ENCODE measurements at places on chromosomes 12 and 14. TPM values are rescaled to one million over a fixed set of nuclear protein-coding genes. Genes with fewer than 3 reads are reported as not detected.

GRCh38 chr14:63964113-63964512, 111.3 kb downstream of the SYNE2 start:
- peaks cover 15% of the 10 kb centered on the region for H3K36me3 ChIP-seq
- no peak overlapping the region for H3K27ac ChIP-seq
- no peaks in the 10 kb centered on the region for H3K4me1 ChIP-seq

DNA sequence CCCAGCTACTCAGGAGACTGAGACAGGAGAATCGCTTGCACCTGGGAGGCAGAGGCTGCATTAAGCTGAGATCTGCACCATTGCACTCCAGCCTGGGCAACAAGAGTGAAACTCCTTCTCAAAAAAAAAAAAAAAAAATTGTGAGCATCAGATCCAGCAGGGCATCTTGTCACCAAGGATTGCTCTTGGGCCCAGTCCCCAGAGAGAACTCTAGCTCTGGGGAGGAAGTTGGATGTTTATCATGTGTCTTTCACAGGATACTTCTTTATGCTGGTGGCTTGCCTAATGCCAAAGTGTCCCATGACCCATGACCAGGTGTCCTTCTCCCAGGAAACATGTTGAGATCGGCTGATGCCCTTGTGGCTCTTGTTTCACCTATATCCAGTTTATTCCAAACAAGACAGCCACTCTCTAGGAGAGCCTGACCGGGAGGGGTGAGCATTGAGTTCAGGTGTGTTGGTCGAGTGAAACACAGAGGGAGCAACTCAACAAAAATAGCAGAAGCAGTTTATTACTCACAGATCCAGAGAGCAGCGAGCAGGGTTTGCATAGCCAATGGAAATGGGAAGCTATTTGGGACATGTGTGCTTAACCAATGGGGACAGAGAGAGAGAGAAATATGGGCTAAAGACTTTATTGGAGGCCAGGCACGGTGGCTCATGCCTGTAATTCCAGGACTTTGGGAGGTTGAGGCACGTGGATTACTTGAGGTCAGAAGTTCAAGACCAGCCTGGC, 6.6 kb upstream of the TCHP start:
- no peaks in the 10 kb centered on the region for H3K4me1 ChIP-seq
- H3K27me3 ChIP-seq, result peaks cover 15% of the 10 kb centered on the region
- H3K4me3 ChIP-seq, result no peak overlapping the region
- H3K36me3 ChIP-seq, result no peaks in the 10 kb centered on the region

DNA sequence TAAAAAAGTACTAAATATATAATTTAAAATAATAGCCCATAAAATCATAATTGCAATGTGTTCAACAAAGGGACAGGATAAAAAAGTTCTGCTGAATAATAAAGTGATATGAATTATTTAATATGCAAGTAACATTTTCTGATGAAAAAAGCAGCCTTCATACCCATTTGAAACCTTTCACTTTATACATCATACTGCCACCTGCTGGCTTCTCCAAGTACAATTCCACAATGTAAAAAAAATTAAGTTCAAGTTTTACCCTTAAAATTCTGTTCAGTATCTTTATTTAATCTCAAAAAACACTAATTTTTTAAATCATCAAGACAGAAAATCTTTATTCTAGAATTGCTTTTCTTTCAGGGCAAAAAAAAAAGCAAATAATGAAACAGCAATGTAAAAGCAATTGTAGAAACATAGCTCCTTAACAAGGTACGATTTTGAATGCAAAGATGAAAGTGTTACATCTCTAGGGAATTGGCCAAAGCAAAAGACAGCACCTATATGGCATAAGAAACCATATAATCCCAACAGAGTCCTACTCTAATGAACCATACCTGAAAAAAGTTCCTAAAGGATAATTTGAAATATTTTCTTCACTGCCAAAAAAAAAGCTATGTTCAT, 15.0 kb downstream of the MDM1 start:
- H3K36me3 ChIP-seq, result no peaks in the 10 kb centered on the region
- no peaks in the 10 kb centered on the region for H3K27me3 ChIP-seq
- peak; percentile 35 for DNase-seq
- H3K4me3 ChIP-seq, result no peak overlapping the region

- H3K4me3 ChIP-seq, result no peak overlapping the region
- H3K27me3 ChIP-seq, result peaks cover 48% of the 10 kb centered on the region
- DNase-seq, result no peak
- H3K4me1 ChIP-seq, result no peaks in the 10 kb centered on the region
- no peaks in the 10 kb centered on the region for H3K36me3 ChIP-seq
- no peak overlapping the region for H3K27ac ChIP-seq
These were observed 164.4 kb upstream of the GSC start for GRCh38 chr14:94934276-94934810.

DNA sequence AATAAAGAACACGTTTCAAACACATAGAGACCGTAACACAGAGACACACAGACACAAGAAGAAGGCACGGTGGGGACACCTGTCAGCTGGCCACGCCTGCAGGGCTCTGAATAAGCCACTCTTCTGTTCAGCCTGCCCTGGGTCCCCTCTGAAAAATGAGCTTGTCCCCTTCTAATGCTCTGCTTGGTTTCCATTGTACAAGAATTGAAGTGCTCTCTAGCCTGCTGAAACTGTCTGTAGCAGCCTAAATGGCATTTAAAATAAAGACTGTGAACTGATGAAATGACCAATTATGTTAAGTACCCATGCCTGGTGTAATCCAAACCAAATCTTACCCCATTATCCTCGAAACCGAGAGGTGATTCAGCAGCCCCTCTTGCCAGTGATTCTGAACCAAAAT, 139.8 kb downstream of the FOXN3 start:
- no peak for DNase-seq
- no peaks in the 10 kb centered on the region for H3K36me3 ChIP-seq
- H3K27me3 ChIP-seq, result no peaks in the 10 kb centered on the region
- H3K4me3 ChIP-seq, result no peak overlapping the region
- H3K4me1 ChIP-seq, result no peaks in the 10 kb centered on the region

DNA sequence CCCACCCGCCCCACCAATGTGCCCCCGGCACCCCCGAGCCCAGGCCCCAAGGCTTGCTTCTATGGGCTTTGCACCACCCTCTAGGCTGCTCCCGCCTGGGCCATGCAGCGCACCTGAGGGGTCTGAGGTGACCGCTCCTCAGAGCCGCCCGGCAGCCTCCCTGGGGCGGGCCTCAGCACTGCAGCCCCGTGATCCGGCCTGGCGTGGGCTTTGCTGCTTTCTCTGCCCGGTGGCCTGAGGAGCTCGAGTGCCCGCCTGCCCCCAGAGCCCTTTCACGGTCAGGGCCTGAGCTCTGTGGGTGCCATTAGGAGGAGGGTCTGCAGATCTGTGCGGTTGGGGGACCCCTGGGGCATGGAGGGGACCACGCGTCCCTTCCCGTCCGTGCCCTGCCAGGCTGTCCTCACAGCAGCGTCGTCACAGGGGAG, 6.2 kb downstream of the MTA1 start:
- no peaks in the 10 kb centered on the region for H3K27me3 ChIP-seq
- no peak overlapping the region for H3K27ac ChIP-seq
- H3K4me3 ChIP-seq, result no peak overlapping the region
- peaks cover 27% of the 10 kb centered on the region for H3K4me1 ChIP-seq
- H3K36me3 ChIP-seq, result peaks cover 59% of the 10 kb centered on the region

GRCh38 chr14:54893151-54893760, 9.4 kb downstream of the GCH1 start:
- H3K4me1 ChIP-seq, result no peaks in the 10 kb centered on the region
- DNase-seq, result peak; percentile 49
- H3K27ac ChIP-seq, result no peak overlapping the region
- H3K4me3 ChIP-seq, result no peak overlapping the region
- H3K36me3 ChIP-seq, result no peaks in the 10 kb centered on the region

DNA sequence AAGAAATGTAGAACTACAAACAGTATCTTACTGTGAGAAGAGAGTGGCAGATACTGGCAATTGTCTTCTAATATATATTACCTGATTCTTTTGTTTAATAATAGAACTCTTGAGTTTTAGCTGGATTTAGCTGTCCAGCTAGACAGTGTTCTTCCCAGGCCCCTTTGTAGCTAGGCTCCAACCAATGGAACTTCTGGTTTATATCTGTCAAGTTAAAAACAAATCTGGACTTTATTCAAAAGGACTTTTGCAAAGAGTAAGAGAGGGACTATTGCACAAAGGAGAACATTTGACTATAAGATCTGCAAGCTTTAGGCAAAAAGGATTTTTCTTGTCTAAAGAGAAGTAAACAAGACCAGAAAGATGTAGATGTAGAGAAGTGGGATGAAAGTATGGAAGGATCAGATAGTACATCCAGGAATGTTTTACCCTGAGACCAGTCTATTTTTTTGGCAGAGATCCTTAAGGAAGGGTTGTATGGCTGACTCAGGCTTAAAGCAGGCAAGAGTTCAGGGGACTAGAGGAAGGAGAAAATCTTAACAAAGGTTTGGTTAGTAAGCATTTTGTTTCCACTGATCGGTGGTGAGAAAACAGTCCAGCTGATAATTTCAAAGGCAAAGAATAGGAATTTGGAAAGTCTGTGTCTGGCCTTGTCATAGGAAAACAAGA, 111.1 kb upstream of the PLEKHA5 start:
- DNase-seq, result peak; percentile 12
- no peak overlapping the region for H3K4me3 ChIP-seq
- H3K27me3 ChIP-seq, result no peaks in the 10 kb centered on the region
- peaks cover 41% of the 10 kb centered on the region for H3K4me1 ChIP-seq
- peak overlapping the region; percentile 74 for H3K27ac ChIP-seq
- no peaks in the 10 kb centered on the region for H3K36me3 ChIP-seq

DNA sequence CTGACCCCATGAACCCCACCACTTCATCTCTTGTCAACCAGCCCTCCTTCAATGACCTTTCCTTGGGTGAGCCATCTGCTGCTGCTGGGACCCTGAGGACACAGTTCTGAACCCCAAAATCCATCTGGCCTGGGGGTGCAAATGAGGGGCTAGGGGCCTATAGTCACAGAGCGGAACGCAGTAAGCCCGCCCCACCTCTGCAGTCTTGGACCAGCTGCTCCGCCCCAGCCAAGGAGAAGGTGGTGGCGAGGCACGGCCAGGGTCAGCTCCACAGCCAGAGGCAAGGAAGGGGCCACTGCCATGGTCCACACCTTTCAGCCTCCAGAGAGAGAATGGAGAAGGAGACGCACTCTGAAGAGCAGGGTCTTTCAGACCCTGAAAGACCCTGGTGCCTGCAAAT, 5.1 kb downstream of the TMEM179 start:
- DNase-seq, result no peak
- H3K36me3 ChIP-seq, result no peaks in the 10 kb centered on the region
- H3K4me1 ChIP-seq, result no peaks in the 10 kb centered on the region
- H3K27me3 ChIP-seq, result peaks cover 100% of the 10 kb centered on the region

DNA sequence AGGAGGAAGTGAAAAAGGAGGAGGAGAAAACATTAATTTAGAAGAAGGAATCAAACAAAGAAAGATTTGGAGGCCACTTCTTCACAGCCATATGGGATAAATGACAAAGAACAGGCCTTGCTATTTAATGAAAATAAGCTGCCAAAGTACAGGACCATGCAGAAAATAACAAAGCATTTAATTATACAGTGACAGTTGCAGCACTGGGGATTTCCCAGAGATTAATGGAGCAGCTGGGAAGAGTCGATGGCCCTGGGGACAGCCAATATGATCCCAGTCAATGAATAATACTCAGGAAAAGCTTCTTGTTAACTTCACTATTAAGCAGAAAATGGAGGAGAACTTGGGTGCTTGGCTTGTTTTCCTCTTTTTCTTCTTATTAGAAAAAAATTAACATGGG, 34.6 kb downstream of the RERG start:
- no peaks in the 10 kb centered on the region for H3K27me3 ChIP-seq
- peaks cover 13% of the 10 kb centered on the region for H3K4me1 ChIP-seq
- no peak overlapping the region for H3K27ac ChIP-seq
- H3K4me3 ChIP-seq, result no peak overlapping the region
- H3K36me3 ChIP-seq, result no peaks in the 10 kb centered on the region

GRCh38 chr14:87312894-87313205, 680.1 kb downstream of the GALC start:
- no peak for DNase-seq
- no peaks in the 10 kb centered on the region for H3K27me3 ChIP-seq
- H3K36me3 ChIP-seq, result no peaks in the 10 kb centered on the region
- no peak overlapping the region for H3K4me3 ChIP-seq

DNA sequence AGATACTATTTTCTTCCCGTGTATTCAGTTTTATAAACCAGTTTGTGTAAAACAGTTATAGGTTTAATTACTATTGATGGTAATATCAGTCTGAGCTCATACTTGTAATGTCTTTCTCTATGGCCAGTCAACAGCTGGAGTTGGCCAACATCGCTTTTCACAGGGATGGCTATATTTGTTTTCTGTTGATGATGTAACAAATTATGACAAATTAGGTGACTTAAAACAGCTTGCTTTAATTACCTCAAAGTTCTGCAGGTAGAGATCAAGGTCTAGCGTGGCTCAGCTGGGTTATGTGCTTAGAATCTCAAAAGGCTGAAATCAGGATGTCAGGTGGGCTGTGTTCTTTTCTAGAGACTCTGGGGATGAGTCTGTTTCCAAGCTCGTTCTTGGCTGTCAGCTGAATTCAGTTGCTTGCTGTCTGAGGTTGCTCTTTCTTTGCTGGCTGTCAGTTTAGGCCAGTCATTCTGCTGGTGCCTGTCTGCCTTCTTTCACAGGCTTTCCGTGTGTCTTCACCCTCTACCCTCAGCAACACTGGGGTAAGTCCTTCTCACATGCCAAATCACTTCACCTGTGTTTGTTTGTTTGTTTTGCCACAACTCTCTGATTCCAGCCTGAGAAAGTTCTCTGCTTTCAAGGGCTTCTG, 370.2 kb upstream of the E2F7 start:
- H3K27me3 ChIP-seq, result no peaks in the 10 kb centered on the region
- no peaks in the 10 kb centered on the region for H3K36me3 ChIP-seq
- no peak for DNase-seq
- H3K27ac ChIP-seq, result no peak overlapping the region
- H3K4me3 ChIP-seq, result no peak overlapping the region

GRCh38 chr12:42386308-42386707, 60.3 kb downstream of the PPHLN1 start:
- no peaks in the 10 kb centered on the region for H3K27me3 ChIP-seq
- no peak overlapping the region for H3K4me3 ChIP-seq
- peaks cover 6% of the 10 kb centered on the region for H3K4me1 ChIP-seq
- DNase-seq, result no peak
- H3K36me3 ChIP-seq, result peaks cover 4% of the 10 kb centered on the region

GRCh38 chr12:96155181-96155580, 39.0 kb upstream of the ELK3 start:
- H3K36me3 ChIP-seq, result no peaks in the 10 kb centered on the region
- no peak overlapping the region for H3K4me3 ChIP-seq
- no peaks in the 10 kb centered on the region for H3K4me1 ChIP-seq
- no peaks in the 10 kb centered on the region for H3K27me3 ChIP-seq
- H3K27ac ChIP-seq, result no peak overlapping the region
- DNase-seq, result no peak

- H3K36me3 ChIP-seq, result no peaks in the 10 kb centered on the region
- DNase-seq, result no peak
- H3K4me1 ChIP-seq, result no peaks in the 10 kb centered on the region
- no peak overlapping the region for H3K27ac ChIP-seq
These were observed 104.8 kb downstream of the RIMBP2 start for GRCh38 chr12:130611026-130611905.

GRCh38 chr12:80567401-80567800, 123.4 kb downstream of the PTPRQ start:
- H3K4me3 ChIP-seq, result no peak overlapping the region
- no peak overlapping the region for H3K27ac ChIP-seq
- H3K36me3 ChIP-seq, result no peaks in the 10 kb centered on the region
- no peak for DNase-seq

GRCh38 chr12:26705851-26706250, 127.1 kb downstream of the ITPR2 start:
- no peaks in the 10 kb centered on the region for H3K4me1 ChIP-seq
- H3K27me3 ChIP-seq, result no peaks in the 10 kb centered on the region
- H3K27ac ChIP-seq, result no peak overlapping the region
- no peaks in the 10 kb centered on the region for H3K36me3 ChIP-seq

Gene AHNAK2
- total RNA-seq, result 42.0 TPM

Gene SAMD15
- total RNA-seq, result 1.1 TPM

Gene CCDC175
- total RNA-seq, result not detected

Gene HOXC11
- total RNA-seq, result not detected

Gene PLEKHA5
- 57.9 TPM for total RNA-seq

Gene ENDOU
- 0.42 TPM for total RNA-seq

Gene WNT5B
- 0.24 TPM for total RNA-seq

Gene FGF6
- not detected for total RNA-seq

Gene RD3L
- not detected for total RNA-seq

Gene CDK17
- total RNA-seq, result 28.8 TPM

Measured in Calu3 (cell line).